ENCODE measurements at places on chromosomes 12 and 14.

DNA sequence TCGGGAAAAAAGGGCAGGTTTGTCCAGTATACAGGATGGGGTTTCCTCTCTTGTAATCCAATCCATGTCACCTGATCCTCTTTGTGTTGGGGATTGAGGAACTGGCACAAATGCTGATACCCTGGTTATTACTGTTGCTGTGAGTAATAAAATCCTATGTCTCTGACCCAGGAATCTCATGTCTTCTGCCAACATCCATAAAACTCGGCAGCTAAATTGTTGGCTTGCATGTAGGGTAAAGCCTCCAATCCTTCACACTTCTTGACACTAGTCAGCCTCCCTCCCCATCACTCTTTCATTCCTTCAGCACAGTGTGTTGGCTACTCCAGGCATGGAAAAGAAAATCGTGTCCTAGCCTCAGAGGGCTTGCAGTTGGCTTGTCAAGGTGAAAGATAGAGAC lies 9.2 kb upstream of the NOS1 start:
- DNase-seq = no peak

- DNase-seq = no peak
These were observed 166.4 kb downstream of the TTC8 start for GRCh38 chr14:88990856-88991255.

GRCh38 chr12:120925740-120926563 lies 21.8 kb upstream of the SPPL3 start:
- no peak for DNase-seq

DNA sequence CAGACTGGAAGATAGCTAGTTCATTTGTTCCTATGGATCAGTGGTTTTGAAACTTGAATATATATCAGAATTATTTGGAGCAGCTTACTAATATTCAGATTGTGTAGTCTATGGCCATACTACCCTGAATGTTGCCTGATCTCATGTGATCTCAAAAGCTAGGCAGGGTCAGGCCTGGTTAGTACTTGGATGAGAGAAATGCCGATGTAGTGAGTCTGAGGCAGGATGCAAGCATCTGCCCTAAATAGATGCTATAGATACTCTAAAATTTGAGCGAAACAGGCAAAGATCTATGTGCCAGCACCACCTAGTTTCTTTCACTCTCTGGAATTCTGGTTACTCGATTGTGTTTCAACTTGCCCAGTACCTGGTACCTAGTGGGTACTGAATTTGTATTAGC lies 40.9 kb downstream of the FRMD6 start:
- no peak for DNase-seq

- no peak for DNase-seq
These were observed 170.0 kb downstream of the CCDC91 start for GRCh38 chr12:28360253-28360652.

- DNase-seq = no peak
These were observed 352.5 kb upstream of the CCDC196 start for GRCh38 chr14:66133666-66134065.

GRCh38 chr14:91246051-91246852 lies 1.7 kb upstream of the GPR68 start:
- DNase-seq = peak; percentile 90

GRCh38 chr12:90048918-90049317 lies 340.3 kb upstream of the ATP2B1 start:
- DNase-seq = no peak

DNA sequence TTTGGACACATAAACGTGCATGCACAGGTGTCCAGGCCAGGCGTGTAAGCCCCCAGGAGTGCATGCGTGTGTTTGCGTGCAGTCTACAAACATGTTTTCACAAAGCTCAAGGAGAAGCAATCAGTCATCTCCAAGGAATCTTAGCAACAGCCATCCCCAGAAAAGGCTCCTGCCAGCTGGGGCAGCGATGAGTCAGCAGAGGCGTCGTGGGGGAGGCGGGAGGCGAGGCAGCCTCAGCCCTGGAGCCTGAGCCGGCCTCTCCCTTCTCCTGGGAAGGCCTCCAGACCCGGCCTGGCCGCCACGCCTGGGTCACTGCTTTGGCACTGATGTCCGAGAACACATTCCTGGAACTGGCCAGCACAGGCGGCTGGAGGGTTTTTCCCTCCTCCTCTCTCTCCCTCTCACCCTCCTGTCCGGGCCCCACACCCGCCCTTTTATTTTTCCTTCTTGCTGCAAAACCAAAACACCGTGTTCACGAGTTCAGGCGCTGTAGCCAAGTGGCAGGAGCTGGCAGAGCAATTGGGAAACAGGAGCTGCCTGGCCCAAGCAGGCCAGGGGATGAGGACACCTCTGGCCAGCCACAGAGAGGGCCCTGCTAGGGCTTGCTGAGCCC lies 92.7 kb downstream of the LRRC74A start:
- DNase-seq = no peak

DNA sequence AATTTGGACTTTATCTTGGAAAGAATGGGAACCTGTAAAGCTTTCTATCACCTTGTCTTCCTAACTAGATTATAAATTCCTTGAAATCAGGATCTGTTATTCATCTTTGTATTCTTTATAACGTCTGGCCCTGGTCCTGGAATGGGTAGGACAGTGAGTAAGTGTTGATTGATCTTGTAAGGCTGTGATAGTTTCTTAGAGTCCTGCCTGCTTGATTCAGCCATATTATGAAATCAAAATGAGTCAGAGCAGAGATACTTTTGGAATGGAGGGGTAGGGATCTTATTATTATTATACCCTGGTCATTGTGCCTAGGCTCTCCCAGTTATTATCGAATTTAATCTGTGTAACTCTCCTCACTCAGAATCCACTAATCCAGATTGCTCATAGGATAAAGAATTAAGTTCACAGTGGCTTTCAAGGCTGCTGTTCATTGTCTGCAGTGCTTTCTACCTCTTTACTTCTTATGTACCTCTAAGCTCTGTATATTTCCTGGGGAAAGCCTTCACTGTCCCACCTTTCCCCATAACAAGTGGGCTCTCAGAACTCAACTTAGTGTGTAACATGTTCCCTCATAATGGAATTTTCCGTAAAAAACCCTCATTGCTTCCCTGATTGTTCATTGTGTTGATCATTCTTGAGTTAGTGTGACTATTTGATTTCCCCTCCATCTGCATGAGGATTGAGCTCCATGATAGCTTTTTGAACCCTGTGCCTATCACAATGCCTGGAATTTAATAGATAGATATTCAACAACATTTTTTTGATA lies 93.3 kb downstream of the DAAM1 start:
- DNase-seq = no peak

DNA sequence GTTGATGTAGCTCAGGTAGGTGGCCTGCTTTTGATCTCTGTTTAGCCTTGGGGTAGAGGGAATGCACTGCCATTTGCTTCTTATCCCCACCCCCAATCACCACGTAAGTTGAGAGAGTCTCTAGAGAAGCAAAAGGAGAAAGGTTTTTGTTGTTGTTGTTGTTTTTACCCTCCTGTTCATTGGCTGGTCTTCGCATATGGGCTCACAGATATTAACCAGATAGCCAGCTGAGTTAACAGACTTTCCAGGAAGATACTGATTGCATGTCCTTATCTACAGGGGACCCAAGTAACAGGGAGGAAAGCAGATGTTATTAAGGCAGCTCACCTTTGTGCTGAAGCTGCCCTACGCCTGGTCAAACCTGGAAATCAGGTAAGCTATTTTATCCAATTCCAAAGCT lies 2.9 kb downstream of the PA2G4 start:
- no peak for DNase-seq

DNA sequence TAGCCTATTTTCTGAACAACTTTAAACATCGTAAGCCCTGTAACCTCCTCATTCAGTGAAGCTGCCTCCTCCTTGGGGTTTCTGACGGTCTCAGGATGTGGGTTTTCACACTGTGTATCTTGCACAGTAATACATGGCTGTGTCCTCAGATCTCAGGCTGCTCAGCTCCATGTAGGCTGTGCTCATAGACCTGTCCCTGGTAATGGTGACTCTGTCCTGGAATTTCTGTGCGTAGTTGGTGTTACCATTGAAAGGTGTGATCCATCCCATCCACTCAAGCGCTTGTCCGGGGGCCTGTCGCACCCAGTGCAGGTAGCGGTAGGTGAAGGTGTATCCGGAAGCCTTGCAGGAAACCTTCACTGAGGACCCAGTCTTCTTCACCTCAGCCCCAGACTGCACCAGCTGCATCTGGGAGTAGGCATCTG lies 980.5 kb downstream of the TMEM121 start:
- peak; percentile 59 for DNase-seq

DNA sequence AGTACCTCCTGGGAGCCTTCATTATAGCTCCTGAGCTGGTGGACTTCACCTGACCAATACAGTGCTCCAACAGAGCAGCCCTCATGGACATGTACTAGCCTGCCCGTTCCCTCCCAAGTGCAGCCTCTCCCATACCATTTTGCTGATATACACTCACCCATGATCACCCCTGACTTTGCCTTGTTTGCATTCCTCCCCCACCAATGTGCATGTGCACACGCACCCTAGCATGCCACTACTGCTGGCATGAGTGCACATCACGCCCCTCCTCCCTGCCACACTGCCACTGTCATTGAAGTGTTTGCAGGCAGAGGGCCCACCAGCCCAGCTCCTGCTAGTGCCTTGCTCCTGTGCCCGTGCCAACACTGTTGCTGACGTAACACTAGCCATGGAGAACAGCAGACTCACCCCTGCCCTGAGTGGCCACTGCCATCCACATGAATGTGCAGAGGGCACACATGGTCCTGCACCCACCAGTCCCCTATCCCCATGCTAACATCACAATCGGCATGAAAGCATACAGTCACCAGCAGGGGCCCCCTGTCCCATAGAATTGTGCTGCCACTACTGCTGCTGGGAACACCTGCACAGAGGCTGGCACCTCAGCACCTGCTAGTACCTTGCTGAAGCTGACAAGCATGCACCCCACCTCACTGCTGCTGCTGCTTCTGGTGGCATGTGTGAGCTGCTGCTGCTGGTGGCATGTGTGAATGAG lies 110.3 kb downstream of the SINHCAF start:
- no peak for DNase-seq

DNA sequence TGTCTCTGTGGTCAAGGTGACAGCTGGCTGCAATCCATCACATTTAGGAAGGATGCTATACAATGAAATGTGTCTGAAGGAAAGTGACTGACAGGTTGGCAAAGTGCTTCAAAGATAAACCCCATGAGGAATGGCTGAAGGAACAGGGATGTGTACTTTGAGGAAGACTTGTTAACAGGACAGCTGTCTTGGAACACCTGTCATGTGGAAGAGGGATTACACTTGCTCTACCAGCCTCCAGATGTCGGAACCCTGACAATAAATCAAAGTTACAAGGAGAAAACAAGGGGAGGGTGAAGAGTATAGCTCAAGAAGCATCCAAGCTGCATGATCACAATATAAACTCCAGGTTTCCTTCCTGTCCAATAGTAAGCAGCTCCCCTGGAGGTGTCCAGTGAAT lies 147.8 kb upstream of the TMCC3 start:
- no peak for DNase-seq

GRCh38 chr12:89983622-89984021 lies 275.0 kb upstream of the ATP2B1 start:
- DNase-seq = no peak

- peak; percentile 36 for DNase-seq
These were observed 36.9 kb downstream of the PSEN1 start for GRCh38 chr14:73173092-73173735.

GRCh38 chr14:57999471-57999870 lies 133.6 kb upstream of the SLC35F4 start:
- no peak for DNase-seq

GRCh38 chr12:50074936-50075807 lies 10.0 kb upstream of the SMARCD1 start:
- DNase-seq = peak; percentile 82

DNA sequence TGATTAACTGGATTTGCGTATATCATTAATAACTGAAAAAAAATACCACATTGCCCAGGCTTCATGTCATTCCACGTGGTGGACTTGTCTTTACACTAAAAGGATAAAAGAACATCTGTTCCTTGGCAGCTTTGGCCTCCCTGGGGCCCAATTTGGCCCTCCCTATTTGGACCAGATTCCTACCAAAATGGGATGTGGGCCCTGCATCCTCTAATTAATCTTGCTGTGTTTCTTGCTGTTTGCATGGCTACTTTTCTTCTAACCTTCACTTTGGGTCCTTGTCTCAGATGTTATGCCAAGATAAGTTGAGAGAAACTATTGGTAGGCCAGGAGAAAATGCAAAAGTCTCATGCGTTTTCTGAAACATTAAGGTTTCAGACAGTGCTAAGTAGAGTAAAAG lies 57.5 kb downstream of the PTHLH start:
- no peak for DNase-seq

GRCh38 chr14:101130861-101131260 lies 227.3 kb upstream of the RTL1 start:
- no peak for DNase-seq

GRCh38 chr14:99699085-99699760 lies 15.1 kb downstream of the CYP46A1 start:
- no peak for DNase-seq

- DNase-seq = peak; percentile 79
These were observed 15.6 kb downstream of the BAG5 start for GRCh38 chr14:103546652-103547454.

DNA sequence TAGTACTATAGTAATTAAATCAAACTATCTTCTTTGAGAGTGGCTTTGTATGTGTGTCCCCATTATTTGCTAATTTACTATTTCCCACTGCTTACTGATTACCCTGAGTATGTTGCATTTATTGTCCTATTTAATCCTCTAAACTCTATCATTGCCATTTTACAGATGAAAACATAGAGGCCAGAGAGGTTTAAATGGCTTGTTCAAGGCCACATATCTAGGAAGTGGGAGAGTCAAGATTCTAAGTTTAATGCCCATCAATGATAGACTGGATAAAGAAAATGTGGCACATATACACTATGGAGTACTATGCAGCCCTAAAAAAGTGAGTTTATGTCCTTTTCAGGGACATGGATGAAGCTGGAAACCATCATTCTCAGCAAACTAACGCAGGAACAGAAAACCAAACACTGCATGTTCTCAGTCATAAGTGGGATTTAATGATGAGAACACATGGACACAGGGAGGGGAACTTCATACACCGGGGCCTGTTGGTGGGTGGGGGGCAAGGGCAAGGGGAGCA lies 419.7 kb downstream of the ZFP36L1 start:
- no peak for DNase-seq

- DNase-seq = no peak
These were observed 214.6 kb upstream of the PRKD1 start for GRCh38 chr14:30142216-30142615.

DNA sequence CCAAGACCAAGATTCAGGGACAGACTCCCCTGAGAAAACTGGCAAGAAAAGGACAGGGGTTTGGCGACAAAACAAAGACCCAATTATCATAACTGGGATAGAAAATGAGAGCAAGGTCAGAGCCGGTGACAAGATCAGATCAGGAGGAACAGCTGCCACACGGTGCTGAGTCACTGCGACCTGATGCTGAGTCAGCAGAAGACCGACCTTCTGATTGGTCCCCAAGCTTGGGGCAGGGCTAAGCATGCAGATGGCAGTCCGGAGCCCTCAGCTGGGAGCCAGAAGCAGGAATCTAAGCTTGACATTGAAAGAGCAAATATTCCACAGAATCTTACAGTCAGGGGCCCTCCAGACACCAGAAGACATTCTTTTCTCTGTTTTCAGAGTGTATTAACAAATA lies 19.1 kb upstream of the ARMH4 start:
- DNase-seq = peak; percentile 33

- no peak for DNase-seq
These were observed 99.3 kb downstream of the KIF21A start for GRCh38 chr12:39343665-39344064.

- DNase-seq = no peak
These were observed 182.9 kb upstream of the FAR2 start for GRCh38 chr12:28966046-28966780.

Measured in CD4-positive, alpha-beta T cell treated with Interleukin-21 for 1 hour (primary cell).